ENCODE measurements at places on chromosomes 13 and 19.

DNA sequence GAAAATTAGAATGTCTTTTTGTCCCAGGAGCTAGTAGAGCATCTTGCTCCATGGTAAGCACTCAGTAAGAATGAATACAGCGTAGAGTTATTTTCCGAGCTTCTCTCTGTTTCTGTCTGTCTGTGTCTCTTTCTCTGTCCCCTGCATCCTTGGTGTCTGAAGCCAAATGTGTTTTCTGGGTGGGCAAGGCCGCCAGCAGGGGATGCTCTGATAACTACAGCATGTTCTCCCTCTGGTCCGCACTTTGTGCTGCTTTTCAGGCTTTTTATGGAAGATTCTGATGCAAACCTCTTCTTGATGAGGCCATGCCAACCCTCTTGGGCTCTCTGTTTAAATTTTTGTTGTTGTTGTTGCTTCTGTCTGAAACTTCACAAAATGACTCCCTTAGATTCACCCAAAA, 142.8 kb upstream of the UBL3 start:
- DNase-seq, result no peak

DNA sequence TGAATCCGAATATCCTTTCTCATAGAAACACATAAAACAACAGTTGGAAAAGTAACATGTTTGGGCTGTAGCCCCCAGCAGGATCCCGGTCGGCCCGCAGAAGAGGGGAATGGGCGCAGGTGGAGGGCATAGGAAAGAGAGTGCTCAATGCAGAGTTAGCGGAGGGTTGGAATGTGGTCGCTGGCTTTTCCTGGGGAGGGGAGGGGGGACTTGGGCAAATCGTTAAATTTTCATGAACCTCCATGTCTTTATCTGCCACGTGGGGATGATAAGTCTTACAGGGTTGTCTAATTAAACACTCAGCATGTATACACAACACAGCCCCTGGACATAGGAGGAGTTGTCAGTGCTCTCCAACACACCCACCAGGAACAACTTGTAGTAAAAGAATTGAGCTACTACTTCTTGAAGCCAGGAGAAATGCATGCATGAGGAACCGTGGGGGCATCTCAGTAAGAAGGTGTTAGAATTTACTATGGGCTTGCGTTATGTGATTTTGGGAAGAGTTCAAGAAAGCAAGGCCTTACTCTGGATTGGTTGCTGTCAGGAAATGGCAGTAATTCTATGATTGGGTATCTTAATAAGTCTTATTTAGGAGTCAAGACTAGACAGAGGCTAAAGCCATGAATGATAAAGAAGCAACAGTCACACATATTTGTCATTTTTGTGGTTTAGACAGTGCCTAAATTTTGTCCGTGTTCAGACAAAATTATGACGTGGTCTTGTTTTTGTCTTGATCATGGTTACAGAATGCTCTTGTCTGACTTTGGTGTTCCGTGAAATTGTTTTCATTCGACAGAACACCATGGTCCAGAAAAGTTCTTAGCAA, 671 bp upstream of the SLC46A3 start:
- no peak for DNase-seq

GRCh38 chr13:31739226-31739625, at the start of gene RXFP2:
TSS of gene RXFP2 (plus strand) at chr13:31739526. CDS start at chr13:31739613, 87 bp downstream.
- DNase-seq, result no peak

DNA sequence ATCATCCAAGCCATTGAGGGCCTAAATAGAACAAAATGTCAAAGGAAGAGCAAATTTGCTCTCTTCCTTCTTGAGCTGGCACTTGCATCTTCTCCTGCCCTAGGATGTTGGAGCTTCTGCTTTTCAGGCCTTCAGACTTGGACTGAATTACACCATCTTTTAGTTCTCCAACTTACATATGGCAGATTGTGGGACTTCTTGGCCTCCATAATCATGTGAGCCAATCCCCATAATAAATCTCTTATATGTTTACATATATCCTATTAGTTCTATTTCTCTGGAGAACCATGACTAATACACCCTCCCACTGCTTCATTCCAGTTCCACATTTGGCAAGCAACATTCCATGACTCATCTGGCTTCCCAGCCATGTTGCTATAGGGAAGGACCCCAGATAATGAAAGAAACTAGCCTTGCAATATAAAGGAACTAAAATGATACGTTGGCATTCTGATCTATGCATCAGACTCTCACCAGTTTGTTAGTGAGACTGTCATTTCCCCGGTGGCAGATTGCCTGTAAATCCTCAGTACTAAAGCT, 11.0 kb upstream of the ACOD1 start:
- no peak for DNase-seq

DNA sequence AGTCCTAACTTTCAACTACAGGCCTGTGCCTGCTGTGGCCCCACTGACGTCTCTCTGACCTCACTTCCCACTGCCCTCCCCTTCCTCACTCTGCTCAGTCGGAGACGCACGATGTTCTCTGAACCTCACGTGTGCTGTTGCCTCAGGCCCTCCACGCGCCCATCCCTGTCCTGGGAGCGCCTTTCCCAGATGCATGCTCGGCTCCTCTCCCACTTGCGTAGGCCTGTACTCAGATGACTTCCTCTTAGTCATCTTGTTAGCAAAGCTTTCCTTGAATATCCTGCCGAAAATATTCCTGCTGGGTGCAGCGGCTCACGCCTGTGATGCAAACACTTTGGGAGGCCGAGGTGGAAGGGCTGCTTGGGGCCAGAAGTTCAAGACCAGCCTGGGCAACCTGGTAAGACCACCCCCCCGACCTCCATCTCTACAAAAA, 9.3 kb upstream of the SYT5 start:
- DNase-seq, result no peak

DNA sequence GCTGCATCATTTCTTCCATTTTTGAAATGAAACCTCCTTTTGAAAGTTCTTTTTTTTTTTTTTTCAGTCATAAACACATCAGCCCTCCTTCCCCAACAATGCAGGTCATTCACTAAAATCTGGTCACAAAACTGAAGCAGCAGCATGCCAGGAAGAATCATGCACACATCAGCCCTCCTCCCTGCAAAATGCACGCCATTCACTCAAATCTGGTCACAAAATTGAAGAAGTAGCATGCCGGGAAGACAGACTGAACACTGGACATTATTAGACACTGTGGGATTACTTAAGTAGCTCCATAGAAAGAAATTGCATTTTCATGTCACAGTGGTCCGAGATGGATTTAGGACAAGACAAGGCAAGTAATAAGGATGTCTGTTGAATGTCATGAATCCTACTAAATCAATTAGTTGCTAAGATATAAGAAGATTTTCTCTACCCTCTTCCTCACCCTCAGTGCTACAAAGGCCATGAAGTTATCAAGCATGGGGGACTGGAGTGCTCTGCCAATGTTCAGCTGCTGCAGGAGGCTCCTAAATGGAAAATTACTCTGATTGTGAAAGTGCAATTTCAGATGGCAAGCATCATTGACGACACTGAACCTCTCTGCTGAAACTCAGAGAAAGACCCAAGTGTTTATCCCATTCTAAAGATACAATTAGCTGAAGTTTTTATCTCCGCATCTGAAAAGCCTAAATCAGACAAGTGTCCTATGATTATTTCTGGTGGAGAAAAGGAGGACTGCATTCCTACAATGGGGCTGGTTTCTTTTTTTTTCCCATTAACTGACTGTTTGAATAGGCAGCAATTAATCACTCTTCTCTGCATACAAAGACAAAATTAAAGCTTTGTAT, 913.2 kb downstream of the DIAPH3 start:
- no peak for DNase-seq

GRCh38 chr19:40144947-40145748, 46.1 kb upstream of the MAP3K10 start:
- DNase-seq, result no peak

GRCh38 chr13:94556621-94557020, 39.3 kb downstream of the TGDS start:
- no peak for DNase-seq

GRCh38 chr13:34176633-34177032, 358.7 kb downstream of the RFC3 start:
- DNase-seq, result no peak

GRCh38 chr13:113939944-113940297, 34.0 kb downstream of the C13orf46 start:
- no peak for DNase-seq

GRCh38 chr13:113421673-113422270, 31.5 kb downstream of the ADPRHL1 start:
- no peak for DNase-seq

- no peak for DNase-seq
Observed at GRCh38 chr13:52173373-52173772, 14.0 kb upstream of the NEK3 start.

GRCh38 chr13:95156208-95156607, 145.0 kb downstream of the ABCC4 start:
- DNase-seq, result no peak

DNA sequence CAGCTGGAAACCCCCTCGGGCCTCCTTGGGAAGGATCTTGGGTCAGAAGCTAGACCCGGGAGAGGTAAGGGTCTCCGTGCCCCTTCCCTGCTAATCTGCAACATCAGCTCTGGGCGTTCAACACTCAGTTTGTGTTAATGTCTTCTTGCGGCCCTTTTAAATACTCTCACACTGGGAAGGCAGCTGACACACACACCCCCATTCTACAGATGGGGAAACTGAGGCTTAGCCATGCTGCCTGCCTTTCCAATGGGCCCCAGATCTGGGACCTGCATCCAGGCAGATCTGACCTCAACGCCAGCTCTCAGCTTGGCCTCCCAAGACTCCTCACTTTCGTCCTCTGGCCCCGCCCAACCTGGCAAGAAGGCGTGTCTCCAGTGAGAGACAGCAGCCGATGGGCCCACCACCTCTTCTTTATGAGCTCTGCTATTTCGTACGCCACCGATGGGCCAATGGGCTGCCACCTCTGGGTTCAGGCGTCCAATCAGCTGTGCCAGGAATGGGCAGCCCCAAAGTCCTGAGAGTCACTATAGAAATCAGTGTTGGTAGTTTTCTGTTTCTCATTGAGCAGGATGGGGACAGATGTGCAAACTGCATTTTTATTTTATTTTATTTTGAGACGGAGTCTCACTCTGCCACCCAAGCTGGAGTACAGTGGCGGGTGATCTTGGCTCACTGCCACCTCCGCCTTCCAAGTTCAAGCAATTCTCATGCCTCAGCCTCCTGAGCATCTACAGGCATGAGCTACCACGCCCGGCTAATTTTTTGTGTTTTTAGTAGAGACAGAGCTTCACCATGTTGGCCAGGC, 43.8 kb downstream of the DNM2 start:
- no peak for DNase-seq

DNA sequence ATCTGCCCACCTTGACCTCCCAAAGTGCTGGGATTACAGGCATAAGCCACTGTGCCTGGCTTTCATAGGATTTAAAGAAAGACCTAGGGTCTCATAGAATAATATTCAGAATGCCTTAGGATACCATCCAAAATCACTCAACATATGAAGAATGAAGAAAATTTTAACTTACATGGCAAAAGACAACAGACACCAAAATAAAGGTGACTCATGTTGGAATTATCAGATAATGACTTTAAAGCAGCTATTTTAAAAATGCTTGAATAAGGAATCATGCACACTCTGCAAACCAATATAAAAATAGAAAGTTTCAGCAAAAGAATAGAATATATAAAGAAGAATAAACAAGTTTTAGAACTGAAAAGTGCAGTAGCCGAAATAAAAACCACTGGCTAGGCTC, 29.3 kb downstream of the ZNF566 start:
- no peak for DNase-seq

DNA sequence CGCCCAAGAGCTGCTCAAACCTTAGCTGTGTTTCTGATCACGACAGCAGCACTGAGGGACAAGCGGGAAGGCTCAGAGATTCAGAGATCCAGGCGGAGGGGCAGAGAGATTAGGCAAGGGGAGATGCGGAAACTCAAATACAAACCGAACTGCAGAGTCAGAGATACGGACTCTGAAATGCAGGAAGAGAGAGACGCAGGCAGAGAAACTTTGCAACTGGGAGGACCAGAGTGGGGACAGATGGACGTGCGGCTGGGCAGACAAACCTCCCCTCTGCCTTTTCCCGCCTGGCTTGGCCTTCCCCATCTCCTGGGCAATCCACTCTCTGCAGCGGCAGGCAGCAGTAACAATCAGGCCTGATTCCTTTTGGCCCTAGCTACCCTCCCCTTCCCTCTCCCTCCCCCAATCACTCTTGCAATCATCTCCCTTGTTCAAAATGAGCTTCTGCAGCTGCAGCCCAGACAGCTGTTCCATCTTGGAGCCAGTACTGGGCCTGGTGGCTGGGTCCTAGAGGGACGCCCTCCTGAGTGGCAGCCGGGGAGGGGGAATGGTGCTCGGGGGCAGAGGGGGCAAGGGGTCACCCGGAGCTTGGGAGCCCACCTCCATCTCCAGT, 29.7 kb downstream of the OLFM2 start:
- DNase-seq, result no peak

DNA sequence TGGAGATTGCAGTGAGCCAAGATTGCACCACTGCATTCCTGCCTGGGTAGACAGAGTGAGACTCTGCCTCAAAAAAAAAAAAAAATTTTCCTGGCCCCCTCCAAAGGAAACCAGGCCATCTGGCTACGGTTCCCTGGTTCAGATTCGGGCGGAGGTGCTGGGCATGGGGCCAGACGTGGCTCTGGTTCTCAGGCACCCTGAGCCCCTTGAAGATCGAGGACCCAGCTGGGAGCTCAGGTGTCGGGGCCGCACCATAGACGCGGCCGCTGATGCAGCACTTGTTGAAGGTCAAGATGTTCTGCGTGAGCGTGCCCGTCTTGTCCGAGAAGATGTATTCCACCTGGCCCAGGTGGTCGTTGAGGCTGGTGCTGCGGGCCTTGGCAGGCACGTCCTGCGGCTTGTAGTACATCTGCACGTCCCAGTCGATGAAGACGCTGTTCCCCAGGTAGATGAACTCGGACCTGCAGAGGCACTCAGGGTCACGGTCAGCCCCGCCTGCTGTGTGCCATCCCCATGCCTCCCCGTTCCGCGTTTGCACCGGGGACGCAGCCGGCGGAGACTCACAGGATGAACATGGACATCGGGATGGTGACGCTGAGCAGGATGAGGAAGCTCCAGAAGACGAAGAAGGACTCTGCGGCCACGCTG, 12.3 kb downstream of the ATP8B3 start:
- DNase-seq, result no peak

DNA sequence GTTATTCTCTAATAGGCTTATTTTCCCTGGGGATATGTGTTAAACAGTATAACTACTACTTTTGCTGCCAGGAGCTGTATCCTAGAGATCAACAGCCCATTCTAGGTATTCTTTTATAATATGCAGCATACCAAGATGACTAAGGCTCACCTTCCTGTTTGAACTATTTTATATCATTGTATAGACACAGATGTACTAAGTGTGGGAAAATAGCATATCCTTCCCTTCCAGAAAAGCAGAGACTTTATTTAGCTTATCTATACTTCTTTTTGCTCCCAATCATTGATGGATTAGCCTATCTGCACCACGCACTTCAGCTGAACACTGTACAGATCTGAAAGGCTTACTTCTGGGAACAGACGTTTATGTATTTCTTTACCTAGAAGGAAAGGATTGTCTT, 82.6 kb downstream of the MAB21L1 start:
- no peak for DNase-seq

DNA sequence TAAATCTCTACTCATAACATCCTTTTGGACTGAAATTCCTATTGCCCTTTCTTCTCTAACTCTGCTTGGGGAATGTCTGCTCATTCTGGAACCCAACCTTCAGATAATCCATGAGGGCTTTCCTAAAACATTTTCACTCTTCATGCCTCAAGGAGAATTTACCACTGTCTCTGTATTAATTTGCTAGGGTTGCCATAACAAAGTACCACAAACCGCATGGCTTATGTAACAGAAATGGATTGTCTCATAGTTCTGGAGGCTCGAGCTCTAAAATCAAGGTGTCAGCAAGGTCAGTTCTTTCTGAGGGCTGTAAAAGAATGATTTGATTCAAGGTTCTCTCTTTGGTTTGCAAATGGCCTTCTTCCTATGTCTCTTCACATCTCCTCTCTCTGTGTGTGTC, 209.7 kb downstream of the LACC1 start:
- no peak for DNase-seq

GRCh38 chr19:18155095-18156087, 2.4 kb downstream of the PIK3R2 start:
- no peak for DNase-seq

Data from GM20000 (cell line).